Activated CD4-positive, CD25-positive, alpha-beta regulatory T cell treated with anti-CD3 and anti-CD28 coated beads, Interleukin-2, amount 50 U/mL, for 16 hours (primary cell): ENCODE measurements at places on chromosomes 12 and 14.

GRCh38 chr14:46147024-46147423 is 504.6 kb downstream of the RPL10L start:
- DNase-seq: no peak

GRCh38 chr12:117343296-117343695 is 18.1 kb downstream of the NOS1 start:
- DNase-seq: no peak

- no peak for DNase-seq
Measured at GRCh38 chr14:23387916-23388882, 11.4 kb downstream of the CMTM5 start.

DNA sequence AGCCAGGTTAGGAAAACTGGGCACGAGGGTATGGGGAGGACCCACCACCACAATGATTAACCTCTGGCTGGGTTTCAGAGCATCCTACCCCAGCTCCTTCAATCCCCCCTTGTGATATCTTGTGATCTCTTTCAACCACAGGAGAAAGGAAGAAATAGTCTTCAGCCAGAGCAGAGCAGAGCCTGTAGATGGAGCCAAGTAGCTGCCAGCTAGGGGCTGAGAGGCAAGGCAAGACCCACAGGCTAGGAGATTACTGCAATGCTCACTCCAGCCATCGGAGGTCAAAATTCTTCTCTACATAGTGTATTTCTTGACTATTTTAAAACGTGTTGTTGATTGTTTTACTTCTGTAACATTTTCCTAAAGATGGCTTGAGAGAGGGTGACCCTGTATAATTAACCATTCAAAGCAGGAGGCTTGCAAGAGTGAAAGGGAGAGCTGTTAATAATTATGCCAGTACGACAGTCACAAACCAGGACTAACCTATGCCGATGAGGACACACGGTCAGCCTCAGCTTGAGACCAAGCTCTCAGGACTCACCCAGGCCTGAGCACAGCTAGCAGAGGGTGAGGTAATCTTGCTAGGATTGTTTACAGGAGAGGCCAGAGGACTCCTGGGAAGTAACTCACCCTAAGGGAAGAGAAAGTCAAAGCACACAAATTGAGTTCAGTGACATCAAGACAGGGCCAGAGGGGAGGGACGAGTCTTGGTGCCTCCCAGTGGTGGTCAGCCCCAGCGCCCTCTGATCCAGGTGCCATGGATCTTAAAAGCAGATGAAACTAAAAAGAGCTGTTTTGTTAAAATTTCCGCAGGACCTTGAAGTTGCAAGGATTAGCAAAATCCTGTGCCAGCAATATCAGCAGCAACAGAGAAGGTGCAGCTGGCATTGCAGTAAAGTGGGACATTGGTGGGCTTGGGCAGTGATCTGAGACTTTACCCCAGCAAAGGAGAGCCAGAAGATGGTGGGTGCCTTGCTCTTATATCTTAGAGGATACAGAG is 29.8 kb upstream of the CDKN3 start:
- no peak for DNase-seq

DNA sequence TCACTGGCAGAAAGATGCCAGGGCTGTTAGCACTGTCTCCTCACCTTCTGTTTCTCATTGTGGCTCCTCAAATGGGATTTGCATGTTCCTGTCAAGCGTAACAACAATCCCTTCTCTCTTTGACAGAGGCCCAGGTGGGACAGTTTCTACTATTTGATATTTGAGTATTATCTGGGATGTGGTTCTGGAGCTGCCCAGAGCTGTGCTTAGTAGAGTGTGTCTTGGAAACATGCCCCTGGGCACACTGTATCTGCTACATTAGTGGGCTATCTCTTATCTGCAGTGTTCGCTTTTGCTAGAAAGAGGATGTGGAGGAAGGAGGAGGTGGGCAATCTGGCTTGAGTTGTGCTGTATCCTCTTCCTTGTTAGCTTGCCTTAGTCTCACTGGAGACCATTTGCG is 3.8 kb upstream of the ACADS start:
- no peak for DNase-seq

DNA sequence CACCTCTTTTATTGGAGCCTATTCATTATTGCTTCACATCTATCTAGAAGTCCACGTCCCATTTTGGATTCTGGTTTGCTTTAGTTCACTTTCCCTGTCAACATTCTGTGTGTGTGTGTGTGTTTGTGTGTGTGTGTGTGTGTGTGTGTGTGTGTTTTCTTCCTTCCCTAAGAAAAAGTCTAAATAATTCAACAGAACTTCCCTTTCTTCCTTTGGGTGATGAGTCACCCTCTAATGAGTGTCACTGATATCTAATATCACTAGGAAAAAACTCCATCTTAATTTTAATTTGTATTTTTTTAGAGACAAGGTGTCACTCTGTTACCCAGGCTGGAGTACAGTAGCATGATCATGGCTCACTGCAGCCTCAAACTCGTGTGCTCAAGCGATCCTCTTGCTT is 234.2 kb downstream of the TTC8 start:
- DNase-seq: no peak

- no peak for DNase-seq
Measured at GRCh38 chr12:89927226-89927698, 218.6 kb upstream of the ATP2B1 start.

- DNase-seq: no peak
Measured at GRCh38 chr12:120167529-120168095, 26.9 kb downstream of the GCN1 start.

DNA sequence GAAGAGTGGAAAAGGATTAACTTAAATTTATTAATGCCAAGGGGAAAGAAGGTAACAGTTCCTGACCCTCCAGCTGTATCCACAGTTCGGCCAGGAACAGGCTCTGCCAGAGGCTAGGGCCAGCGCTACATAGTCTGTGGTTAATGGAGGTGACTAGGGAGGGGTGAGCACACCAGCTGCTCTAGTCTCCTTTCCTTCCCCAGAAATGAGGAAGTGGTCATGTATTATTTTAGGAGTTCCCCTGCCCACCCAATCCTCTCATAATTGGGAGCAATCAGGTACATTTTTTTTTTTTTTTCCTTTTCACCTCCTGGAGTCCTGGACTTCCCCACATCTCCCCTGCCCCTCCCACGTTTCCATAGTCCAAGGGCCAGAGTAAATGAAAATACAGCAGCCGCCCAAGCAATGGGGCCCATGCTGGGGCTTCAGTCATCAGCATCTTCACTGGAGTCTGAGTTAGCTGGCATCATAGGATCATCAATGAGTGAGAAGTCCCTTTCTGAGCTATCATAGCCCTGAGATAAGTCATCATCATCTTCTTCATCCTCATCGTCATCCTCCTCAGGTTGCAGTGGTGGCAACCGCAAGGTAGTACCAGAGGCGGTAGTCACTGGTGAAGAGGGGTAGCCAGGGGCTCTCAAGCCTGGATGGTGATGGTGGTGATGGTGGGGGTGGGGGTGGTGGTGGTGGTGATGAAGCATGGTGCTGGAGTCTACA is 1.5 kb upstream of the SUPT16H start:
- DNase-seq: no peak

- DNase-seq: no peak
Measured at GRCh38 chr14:22865424-22866405, 5.8 kb upstream of the LRP10 start.

DNA sequence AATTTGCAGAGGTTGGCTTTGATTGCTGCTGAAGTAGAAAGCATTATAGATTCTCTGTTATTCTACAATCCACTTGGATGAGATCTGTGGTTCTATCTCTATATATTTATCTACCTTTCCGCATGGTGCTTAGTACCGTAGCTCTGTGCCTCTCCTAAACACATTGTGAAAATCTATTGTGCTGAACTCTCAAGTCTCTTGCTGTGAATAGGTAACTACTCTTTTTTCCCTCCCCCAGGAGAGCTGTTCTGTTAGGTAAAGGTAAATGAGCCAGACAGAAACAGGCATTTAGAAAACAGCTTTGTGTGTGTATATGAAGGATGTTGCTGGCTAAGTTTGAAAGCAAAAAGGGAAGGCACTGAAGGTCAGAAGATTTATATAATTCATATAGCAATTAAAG is 112.6 kb downstream of the BRMS1L start:
- no peak for DNase-seq
